ENCODE measurements at places on chromosomes 3 and 15.
A peak's percentile ranks its signal among the peaks of the same experiment; 100 is the strongest.

- no peak for DNase-seq
These were observed 2.6 kb downstream of the CLPX start for GRCh38 chr15:65182538-65182937.

GRCh38 chr3:113231827-113232253, 20.5 kb downstream of the BOC start:
- no peak for DNase-seq

DNA sequence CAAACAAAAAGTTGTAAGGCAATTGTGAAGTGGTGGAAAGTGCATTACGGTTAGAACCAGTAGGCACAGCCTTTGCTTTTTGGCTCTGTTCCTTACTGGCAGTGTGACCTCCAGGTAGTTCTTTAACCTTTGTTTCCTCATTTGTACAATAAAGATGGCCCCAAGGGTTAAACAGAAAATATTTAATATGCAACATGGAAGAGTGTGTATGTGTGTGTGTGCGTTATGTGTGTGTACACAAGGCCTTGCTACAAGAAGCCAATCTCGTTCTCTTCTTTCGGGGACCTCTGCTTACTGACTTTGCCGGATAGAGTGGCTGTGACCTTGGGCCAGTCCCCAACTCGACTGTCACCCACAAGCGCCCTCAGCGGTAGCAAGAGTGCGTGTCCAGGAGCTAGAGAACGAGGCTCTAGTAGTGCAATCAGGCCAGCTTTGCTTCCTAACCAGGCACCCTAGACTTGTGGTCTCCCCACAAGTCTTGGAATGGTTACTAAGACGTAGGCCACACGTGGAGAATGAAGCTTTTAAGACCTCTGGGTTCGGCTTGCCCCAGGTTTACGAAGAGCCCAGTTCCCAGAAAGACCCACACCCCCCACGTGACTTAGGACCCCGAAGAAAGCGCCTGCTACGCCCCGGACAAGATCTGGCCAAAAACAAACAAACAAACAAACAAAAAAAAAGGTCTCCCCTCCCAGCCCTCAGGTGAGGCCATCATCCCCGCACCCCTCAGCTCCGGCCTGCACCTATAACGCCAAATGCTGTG, 593 bp downstream of the CIAO2A start:
- no peak for DNase-seq

GRCh38 chr15:65841121-65841930, 28.0 kb upstream of the RAB11A start:
- no peak for DNase-seq

- no peak for DNase-seq
These were observed 1088.7 kb downstream of the NSUN3 start for GRCh38 chr3:95151590-95151989.

DNA sequence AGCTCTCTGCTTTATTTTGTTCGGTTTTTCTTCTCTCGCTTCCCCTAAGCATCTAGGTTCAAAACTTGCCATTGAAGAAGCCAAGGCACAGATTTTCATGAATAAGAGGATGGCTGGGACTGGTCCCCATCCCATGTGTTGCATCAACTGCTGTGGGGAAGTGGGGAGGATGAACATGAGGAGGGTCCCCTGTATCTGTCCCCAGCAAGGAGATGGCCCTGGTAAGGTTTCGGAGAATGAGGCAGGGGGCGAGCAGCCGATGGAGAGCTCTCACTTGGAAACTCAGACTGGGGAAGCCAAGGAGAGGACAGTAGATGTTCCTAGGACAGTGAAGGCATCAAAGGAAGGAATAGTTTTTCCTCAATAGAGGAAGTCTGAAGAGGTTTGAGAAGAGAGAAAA, 142.0 kb upstream of the ATP2B2 start:
- DNase-seq, result no peak

DNA sequence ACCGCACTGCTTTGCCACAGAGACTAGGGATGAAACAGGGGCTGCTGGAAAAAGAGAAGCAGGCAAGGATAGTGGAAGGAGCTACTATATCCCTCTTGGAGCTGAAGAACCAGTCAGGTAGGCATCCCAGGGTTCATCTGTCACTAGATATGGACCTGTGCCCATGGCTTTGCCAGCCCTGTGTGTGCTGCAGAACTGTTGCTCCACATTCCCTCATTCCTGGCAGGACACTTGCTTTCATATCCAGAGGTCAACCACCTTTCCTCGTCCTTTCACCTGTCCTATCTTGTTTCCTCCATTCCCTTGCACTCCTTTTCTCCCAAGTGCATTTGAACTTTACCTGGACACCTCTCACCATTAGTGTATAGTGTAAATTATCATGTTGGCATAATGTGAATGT, 12.0 kb downstream of the SNRK start:
- DNase-seq, result no peak

GRCh38 chr3:138863776-138864113, 29.0 kb upstream of the PIK3CB start:
- DNase-seq, result no peak

- DNase-seq, result peak; percentile 54
These were observed at the start of gene MCTP2 for GRCh38 chr15:94230883-94231722. TSS of gene MCTP2 (plus strand) at chr15:94231561. CDS start at chr15:94298266, 66,705 bp downstream.

- no peak for DNase-seq
These were observed 500.0 kb upstream of the IL12A start for GRCh38 chr3:159488602-159489001.

GRCh38 chr3:186917512-186918312, 12.6 kb upstream of the ST6GAL1 start:
- DNase-seq, result no peak

- DNase-seq, result no peak
These were observed 801.1 kb upstream of the LMCD1 start for GRCh38 chr3:7700539-7700938.

DNA sequence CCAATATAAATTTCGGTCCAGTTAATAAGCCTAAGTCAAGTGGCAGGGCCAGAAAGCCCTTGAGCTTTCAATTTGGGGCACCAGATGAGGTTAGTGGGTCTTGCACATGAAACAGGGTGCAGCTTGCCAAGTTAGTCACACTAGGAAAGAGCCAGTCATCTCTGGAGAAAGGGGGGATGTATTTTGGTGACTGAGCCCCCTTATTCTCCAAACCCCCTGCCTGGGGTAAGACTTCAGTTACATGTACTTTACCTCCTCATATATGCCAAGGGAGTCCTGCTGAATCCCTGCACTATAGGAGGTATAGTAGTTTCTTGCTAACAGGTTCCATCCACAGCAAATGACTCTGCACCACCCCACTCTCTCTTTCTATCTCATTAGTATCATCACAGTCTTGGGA, 62.7 kb downstream of the TIGIT start:
- no peak for DNase-seq

- no peak for DNase-seq
These were observed 266.9 kb downstream of the KCNMB2 start for GRCh38 chr3:178802993-178803693.

DNA sequence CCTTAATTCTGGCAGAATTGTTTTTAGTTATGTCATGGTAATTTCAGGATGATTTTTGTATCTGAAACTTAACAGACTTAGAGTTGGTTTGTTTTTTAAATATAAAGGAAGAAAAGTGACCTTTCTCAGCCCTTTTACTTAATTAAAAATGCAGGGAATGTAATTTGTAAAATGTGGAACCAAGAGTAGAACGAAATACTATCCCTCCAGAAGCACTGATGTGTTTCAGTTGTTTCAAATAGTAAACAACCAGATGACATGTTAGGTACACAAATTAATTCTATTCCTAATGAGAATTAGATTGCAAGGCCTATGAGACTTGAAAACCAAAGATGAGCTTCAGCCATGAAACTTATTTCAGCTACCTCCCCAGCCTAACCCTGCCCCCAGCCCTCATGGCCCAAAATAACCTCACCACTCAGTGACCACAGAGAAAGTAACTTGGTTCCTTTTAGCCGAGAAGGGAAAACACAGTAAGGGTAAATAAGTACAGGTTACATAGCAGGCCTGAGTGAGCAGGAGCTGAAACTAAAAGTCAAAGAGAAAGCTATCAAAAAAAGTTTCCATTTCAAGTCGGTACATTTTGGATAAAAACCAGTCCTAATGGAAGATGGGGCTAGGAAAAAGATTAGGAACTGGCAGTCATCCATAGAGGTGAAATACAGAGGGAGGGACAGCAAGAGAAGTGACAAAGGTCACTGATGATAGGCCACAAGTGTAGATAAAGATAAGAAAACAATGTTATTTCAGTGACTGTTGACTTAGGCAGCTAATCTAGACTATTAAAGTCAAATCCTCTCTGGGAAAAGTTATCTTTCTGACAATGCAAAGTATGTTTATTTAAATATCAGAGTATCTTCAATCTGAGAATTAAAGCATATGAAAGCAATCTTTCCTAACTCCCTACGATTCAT, 23.2 kb downstream of the SENP8 start:
- no peak for DNase-seq

DNA sequence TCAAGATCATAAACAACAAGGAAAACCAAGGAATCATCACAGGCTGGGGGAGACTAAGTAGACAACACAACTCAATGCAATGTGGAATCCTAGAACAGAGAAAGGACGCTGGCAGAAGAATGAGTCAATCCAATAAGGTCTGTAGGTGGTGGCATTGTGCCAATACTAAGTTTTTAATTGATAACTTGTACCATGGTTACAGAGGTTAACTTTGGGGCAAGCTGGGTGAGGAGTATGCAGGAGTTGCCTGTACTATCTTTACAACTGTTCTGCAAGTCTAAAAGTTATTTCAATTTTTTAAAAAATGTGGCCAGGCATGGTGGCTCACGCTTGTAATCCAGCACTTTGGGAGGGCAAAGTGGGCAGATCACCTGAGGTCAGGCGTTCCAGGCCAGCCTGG, 46.2 kb downstream of the RORA start:
- no peak for DNase-seq

- no peak for DNase-seq
These were observed 20.1 kb upstream of the FSTL1 start for GRCh38 chr3:120470870-120471269.

GRCh38 chr3:152773633-152774032, 61.3 kb upstream of the P2RY1 start:
- no peak for DNase-seq

DNA sequence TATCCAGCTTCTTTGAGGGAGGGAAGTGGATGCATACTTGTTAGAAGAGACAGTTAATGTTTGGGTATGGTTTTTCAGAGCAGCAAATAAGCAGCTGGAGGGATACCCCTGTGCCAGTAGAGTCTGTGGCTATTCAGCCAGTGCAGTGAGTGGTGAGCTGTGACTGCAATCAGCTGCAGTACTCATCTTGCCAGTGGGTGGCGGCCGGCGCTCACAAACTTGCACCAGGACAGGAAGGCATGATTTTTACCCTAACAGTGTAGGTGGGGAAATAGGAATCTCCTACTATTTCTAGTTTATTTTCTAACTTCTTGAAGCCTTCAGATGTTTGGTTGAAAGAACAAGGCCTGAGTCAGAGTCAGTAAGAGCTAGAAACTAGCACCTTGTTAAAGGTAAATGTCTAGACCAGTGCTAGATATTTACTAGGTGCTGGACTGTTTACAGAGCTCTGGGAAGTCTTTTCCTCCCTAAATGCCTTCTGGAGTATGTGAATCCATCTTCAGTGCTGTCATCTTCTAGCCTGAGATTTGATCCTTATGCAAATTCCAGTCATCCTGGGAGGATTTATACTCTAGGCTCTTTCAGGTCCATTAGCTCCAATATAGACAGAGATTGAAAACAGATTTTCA, 23.6 kb downstream of the TIMP4 start:
- peak; percentile 35 for DNase-seq

GRCh38 chr3:94429517-94429916, 366.7 kb downstream of the NSUN3 start:
- DNase-seq, result no peak

DNA sequence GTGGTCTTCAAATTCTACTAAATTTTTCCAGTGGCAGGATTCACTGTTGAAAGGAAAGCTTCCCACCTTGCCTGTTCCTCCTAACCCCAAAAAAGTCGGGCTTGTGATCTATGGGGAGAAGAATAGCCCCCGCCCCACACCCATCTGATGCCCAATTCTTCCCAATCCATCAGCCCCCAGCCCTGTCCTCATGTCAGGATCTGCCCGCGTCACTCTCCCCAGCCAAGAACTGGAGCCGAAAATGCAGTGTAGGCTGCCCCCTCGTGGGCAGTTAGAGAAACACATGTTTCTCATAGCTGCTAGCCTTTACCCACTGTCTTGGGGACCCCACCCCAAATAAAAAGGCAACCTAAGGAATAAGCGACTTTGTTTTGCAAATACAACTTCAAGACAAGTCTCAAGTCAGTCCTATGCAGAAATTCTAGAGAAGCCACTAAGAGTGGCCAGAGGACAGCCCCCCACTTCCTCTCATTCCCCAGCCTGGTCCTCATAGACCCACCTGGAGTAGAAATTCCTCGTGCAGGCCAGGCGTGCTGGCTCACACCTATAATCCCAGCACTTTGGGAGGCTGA, 13.0 kb upstream of the CSK start:
- no peak for DNase-seq

- DNase-seq, result no peak
These were observed 478.9 kb upstream of the GBE1 start for GRCh38 chr3:82240322-82240721.

- no peak for DNase-seq
These were observed 167.5 kb downstream of the SUCLG2 start for GRCh38 chr3:67486883-67487282.

DNA sequence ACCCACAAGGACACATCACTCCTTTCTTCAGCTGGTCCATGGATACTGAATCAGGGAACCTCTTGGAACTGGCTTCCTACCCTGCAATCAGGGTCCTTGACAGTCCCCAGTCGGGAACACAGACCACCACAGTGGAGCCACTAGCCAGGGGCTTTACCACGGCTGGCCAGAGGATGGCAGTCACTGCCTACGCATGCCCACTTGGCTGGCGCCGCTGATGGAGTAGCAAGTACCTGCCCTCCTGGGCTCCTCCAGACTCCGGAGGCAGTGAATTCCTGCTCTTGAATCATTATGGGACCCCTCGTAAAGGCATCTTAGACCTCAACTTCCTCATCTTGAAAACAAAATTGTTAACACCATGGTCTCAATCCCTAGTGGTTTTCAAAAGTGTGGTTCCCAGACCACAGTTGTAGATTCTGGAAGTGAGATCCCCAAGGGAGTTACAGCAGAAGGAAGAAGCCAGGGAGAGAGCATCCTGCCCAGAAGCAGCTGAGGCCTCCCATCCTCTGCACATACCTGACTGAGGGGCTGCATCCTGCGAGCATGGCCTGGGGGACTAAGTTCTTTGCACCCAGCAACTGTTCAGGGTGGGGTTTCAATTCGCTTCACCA, 9.1 kb upstream of the SKIC8 start:
- DNase-seq, result no peak
